Fibroblast of the conjunctiva (primary cell): ENCODE measurements at places on chromosomes 1 and 21.
A peak's percentile ranks its signal among the peaks of the same experiment; 100 is the strongest.

- DNase-seq, result no peak
Measured at GRCh38 chr1:162726555-162726954, 63.9 kb upstream of the HSD17B7 start.

GRCh38 chr21:45880097-45881068, 101.2 kb upstream of the COL6A1 start:
- DNase-seq, result peak; percentile 56

DNA sequence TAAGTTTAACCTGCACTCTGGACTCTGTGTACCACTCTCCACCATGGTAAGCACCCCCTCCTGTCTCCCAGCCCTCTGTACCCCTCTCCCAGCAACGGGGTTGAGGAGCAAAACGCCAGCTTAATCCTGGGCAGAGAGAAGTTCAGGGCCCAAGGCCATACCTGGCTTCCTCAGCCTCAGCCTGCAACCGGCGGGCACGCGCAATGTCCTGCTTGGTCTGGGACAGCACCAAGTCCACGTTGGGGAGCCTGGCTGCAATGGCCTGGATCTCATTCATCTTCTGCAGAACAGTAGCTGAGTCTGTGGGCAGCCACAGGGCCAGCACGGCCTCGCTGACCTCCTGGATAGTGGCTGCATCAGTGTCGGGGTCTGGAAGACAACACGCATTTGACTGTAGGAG, 33.9 kb downstream of the LAMB3 start:
- no peak for DNase-seq

GRCh38 chr1:77421504-77422233, 139.8 kb downstream of the AK5 start:
- DNase-seq, result no peak

DNA sequence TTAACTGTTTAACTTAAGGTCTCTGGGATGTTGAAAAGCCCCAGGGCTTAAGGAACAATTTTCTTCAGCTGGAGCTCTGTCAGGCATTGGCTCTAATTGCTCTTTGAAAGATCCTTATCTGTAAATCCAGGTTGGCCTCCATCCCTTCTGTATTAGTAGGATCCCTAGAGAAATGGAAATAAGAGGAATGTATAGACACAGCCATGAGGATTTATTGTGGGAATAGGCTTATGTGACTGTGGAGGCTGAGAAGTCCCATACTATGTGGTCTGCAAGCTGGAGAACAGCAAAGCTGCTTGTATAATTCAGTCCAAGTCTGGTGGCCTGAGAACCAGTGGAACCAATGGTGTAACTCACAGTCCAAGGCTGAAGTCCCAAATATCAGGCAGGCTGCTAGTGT, 47.6 kb upstream of the VAV3 start:
- DNase-seq, result no peak

DNA sequence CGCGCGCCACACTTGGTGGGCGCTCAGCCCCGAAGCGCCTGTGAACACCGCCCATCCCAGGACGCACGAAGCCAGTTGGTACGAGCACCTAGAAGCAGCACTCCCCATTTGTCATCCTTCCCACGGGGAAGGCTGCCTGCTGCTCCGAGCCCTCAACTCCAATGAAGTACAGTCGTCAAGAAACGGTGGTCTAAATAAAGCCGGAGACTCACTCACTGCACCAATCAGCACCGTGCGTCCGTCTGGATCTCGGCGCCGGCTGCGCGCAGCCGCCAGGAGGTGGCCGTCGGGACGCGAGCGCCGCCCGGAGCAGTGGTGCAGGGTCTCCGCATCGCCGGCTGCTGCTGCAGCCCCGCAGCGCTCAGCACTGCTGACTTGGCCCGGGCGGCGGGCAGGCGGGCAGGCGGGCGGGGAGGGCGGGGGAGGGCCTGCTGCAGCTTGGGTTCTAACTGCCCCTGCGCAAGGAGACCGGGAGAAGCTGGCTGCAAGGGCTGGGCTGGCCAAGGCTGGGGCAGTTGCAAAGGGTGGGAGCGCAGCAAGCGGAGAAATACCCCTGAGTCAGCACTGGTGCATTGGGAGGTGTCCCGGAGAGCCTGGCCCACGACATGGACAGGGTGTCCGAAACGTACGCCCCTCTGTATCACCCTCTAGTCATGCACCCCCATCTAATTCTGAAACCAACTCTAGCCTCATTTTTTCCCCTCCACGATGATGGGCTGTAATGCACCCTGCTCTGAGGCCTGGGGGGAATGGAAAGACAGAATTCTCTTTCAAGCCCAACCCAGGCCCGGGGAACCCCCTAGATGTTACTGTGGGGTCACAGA, 35.8 kb upstream of the H6PD start:
- no peak for DNase-seq

GRCh38 chr1:200780545-200781369, 42.1 kb downstream of the CAMSAP2 start:
- DNase-seq, result no peak

GRCh38 chr21:42199868-42200463, 19.0 kb upstream of the ABCG1 start:
- no peak for DNase-seq

GRCh38 chr1:6414443-6414844, 5.3 kb downstream of the HES2 start:
- no peak for DNase-seq

GRCh38 chr1:110976089-110976488, 12.4 kb upstream of the LRIF1 start:
- DNase-seq, result no peak

DNA sequence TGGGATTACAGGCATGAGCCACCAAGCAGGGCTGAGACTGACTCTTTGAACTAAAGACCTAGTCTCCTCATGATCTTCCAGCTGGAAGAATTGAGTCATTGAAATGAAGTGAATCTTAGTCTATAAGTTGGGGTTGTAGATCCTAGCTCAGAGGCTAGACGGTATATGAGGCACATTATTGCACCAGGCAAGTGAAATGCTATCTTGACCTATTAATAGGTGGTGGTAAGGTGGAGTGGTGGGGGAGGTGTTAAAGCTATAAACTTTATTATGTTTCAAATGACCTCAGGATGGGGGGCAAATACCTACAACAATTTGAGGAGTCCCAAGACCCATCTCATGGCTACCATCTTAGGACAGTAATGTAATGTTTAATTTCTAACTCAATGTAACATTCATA, 36.8 kb upstream of the SLC16A1 start:
- no peak for DNase-seq
